Esophagus squamous epithelium (tissue), 5 donors: ENCODE measurements at places on chromosomes 12 and 14.

GRCh38 chr12:123952037-123952436 lies 20.6 kb downstream of the CCDC92 start:
- no peak for DNase-seq

DNA sequence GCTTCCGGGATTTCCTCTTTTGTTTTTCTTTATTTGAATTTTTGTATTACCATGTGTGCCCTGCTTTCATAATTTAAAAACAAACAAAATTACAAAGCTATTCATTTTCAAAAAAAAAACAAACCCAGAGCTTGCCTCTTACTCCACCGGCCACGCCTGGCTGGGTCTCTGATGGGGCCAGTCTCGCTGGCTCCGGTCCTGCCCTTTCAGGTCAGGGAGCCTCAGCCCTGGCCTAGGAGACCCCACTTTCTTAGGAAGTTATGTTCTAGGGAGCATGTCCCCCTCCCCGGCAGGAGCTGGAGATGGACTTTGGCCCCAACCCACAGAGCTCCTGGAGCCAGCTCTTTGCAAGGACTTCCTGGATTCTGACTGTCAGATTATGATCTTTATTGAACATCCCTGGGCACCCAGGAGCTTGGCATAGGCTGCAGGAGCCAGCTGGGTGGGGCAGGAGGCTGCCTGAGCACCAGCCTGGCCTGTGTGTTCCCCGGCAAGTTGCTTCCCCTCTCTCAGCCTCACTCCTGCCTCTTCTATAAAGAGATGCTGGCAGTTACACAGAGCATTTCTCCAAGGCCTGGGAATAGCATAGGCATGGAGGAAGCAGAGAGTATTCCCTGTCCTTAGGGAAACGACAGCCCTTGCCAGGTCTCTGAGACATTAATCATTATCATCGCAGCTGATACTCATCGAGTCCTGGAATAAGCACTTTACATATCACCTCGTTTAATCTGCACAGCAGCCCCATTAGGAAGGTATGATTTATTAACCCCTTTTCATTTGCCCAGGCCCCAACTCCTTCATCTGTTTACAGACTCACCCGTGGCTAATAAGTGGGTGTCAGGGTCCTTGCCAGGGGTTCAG lies 3.5 kb downstream of the DEGS2 start:
- DNase-seq = no peak

GRCh38 chr14:88879022-88879421 lies 54.6 kb downstream of the TTC8 start:
- no peak for DNase-seq

DNA sequence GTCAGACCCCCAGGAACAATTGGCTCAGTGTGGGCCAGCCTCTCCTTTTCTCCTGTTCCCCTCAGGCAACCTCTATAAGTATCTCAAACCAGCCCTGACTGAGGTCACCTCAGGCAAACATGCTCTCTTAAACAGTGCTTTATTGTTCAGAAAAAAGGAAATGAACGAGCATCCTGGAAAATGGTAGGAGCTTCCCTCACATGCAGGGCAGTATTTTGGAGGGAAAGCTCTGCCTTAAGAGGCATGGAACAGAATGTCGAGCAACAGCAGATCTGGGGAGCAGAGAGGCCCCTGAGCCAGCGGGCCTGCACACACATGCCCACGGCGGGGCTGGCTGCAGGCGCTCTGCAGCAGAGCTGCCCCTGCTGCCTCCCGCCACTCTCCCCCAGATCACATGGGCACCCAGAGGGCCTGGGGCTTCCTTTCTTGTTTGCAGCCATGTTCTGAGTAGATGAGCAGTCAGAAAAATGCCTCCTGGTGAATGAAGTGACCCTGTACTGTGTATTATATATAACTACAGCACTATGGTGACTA lies 42.0 kb downstream of the MOK start:
- no peak for DNase-seq

DNA sequence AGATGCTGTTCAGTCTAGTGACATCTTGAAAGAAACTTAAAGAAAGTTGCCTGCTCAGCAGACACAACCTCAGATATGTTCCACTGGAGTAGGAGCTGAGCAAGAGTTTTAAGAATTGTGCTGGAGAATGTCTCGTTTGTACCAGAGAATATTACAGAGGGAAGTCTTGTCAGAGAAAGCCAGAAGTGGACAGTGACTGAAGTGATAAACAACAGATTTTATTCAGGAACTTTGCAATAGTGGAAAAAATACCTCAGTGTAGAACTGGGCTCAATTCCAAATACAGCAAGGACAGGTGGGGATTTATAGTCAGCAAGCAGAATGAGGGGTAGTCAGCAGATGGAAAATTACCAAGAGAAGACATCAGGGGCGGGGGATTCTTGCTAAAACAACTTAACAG lies 18.6 kb downstream of the ZDHHC17 start:
- no peak for DNase-seq

DNA sequence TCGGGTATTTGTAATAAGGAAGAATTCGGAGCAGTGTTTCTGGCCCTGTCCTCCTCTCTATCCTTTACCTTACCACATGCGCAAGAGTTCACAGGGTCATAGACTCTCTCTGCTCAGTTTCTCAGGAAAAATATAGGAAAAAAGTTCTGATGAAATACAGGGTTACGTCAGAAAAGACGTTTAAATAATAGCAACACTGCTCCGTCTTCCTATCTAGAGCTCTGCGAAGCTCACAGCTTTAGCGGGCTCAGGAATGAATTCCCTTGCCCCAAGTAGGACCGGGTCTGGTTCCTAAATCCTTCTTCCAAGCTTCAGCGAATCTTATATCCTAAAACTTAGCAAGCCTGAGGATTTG lies 365 bp downstream of the CCDC59 start:
- no peak for DNase-seq
